ENCODE measurements at places on chromosomes 12 and 14.
A peak's percentile ranks its signal among the peaks of the same experiment; 100 is the strongest.

DNA sequence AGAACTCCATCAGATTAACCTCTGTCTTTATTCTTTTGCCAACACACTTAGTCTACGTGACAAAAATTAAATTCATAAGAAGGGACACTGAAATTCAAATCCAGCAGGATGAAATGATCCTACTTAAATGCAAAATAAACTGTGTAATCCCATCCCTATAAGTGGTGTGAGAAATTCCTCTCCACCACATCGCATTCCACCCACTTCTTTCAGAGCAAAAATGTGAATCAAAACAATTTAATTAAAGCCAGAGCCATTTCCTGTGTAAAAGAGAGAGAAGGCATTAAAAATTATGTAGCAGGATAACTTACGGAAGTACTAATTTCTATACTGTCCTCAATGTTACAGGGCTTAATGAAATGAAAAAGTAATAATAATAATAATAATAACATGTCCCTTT lies 844.3 kb downstream of the GALC start:
- no peak for DNase-seq

DNA sequence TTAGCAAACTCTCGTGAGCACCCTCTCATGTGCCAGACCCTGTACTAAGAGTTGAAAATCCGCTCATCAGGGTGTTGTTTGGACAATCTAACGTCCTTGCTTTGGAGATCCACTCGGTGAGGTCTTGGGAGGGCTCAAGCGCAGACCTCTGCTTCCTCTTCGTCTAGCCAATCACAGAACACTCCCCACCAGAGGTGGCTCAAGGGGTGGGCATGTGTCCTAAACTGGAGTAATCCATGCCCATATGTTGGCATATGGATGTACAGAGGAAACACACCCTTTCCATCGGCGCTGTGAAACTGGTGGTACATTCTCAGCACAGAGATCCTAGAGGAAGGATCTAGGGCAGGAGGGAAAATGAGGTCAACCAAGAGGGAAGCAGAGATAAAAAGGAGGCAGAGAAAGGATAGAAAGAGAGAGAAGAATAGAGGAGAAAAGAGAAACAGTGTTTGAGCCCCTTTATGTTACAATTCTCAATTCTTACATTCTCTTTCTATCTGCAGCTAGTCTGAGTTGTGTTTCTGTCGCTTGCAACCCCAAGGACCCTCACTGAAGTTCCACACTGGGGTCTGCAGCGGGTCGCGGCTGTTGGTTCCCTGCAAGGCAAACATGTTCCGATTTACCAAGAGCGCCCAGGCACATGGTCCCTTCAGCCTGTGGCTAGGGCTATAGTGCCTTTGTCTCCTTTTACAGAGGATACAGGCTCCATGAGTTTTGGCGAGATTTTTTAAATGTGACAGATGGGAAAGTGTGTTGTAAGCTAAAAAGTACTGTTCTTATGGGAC lies 40.5 kb downstream of the DLK1 start:
- DNase-seq: no peak

GRCh38 chr14:56248442-56248841 lies 130.2 kb downstream of the PELI2 start:
- DNase-seq: no peak

DNA sequence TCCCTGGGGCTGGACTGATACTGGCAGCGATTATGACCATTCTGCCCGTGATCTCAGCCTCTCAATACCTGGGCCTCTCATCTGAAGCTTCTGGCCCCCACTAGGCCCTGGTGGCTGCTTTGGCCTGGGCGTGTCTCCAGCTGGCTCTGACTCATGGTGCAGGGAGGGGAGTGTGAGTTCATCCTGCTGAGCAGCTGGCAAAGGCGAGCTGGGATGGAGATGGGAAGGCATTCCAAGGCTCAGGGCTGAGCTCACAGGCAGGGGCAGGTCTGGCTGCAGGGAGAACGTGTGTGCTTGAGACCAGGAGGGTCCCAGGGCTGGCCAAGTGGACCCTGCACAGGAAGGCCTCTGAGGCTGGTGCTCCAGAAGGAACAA lies 221.8 kb downstream of the TMEM121 start:
- DNase-seq: no peak

GRCh38 chr14:51394384-51394783 lies 154.3 kb downstream of the TMX1 start:
- DNase-seq: peak; percentile 31

GRCh38 chr14:67526676-67527459 lies 6.2 kb upstream of the PLEKHH1 start:
- peak; percentile 59 for DNase-seq

DNA sequence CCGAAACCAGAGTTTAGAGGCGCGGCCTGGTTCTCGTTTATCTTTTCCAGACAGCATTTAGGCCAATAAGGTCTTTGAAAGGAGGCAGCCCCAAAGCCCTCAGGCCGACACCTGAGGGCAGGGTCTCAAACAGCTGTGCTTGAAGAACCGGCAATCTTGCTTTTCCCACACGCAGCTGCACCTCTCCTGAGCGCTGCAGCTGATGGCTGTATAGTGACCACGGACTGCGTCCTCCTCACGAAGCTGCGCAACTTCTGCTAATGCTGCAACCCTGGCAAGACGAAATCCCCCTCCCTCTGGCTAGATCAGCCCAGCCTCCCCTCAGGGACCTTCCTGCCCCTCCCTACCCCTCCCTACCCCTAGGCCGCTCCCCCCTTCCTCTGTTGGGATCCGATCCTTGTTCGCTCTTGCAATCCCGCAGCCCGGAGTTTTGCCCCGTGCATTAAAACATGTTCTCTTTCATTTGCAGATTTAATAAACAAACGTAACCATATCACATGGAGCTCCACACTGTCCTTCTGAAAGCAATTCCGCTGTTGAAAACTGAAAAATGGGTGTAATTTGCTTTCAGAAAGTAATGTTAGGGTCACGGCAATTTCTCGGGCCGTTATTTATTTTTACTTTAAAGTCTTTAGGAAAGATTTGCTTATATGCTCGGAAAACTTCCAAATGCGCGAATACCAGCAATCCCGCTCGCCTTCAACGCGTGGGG lies 4.8 kb upstream of the PAX9 start:
- no peak for DNase-seq

DNA sequence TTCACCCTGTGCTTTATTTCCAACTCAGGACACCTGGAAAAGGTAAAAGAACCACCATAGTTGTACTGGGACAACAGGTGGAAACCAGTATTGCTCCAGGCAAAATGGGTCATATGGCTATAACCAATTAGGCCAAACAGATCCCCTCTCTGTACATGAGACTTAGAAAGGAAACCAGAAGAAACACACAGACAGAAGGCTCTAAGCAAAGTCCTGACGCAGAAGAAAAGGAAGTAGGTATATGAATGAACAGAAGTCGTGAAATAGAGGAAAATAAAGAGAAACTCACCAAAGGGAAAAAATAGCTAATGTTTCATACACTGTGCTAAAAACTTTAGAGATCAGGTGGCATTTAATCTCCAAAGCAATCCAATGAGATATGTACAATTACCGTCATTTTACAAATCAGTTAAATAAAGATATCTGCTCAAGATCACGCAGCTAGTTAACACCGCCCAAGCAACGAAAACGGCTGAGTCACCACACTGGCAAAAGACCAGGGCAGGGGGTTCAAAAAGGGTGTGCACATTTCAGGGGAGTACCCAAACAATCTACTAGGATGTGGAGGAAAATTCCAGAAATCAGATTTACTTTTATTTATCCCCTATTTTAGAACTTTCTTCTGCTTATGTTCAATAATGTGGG lies 82.3 kb downstream of the ITPR2 start:
- DNase-seq: no peak

DNA sequence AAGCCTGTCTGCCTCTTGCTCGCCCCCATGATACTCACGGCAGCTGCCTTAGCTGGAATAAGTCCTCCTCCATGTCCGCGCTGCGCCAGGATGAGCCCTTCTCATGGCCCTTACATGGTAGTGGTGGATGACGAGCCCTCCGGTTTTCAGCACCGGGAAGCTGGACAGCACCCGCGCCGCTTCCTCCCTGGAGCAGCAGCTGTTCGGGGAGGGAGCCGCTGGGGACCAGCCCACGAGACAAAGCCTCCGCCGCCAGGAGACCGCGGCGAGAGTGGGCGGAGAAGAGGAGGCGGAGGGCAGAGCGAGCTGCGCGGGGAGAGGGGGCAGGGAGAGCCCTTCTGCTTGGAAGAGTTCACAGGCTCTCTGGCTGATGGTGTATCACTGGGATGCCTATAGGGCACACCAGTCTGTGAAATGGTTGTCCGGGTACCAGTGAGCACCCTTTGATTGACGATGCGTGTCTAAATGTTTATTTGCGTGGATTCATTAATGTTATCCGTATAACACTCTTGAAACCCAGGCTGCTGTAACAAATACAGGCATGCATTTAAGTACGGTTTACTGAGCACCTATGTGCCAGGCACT lies at the start of gene SVOP:
Gene SVOP, minus strand, starts transcription at position 273 of the 585 bp plus-strand sequence. Its CDS starts 200 bp downstream, at position 73.
- peak; percentile 78 for DNase-seq

GRCh38 chr12:27610374-27610773 lies 85.9 kb upstream of the REP15 start:
- DNase-seq: peak; percentile 53

- no peak for DNase-seq
These were observed 163.3 kb downstream of the DACT1 start for GRCh38 chr14:58801086-58801485.

DNA sequence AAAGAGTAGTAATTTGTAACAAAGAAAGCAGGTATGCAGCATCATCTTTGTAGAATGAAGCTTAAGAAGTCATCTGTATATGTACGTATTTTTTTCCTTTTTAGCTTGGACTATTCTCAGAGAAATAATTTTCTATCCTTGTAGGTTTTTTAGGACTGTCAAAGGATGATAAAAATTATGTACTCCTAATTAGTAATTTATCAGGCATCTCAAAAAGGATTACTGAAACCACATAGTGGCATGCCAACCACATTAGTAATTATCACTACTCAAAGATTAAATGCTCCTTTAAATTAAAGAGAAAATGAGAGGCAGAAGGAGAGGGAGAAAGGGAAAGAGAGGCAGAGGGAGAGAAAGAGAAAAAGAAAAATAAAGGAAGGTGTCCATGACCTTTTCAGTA lies 17.3 kb downstream of the TTC8 start:
- no peak for DNase-seq

GRCh38 chr12:103469719-103470118 lies 26.0 kb downstream of the C12orf42 start:
- DNase-seq: no peak

GRCh38 chr12:93860668-93861373 lies 183.6 kb downstream of the CRADD start:
- DNase-seq: no peak

DNA sequence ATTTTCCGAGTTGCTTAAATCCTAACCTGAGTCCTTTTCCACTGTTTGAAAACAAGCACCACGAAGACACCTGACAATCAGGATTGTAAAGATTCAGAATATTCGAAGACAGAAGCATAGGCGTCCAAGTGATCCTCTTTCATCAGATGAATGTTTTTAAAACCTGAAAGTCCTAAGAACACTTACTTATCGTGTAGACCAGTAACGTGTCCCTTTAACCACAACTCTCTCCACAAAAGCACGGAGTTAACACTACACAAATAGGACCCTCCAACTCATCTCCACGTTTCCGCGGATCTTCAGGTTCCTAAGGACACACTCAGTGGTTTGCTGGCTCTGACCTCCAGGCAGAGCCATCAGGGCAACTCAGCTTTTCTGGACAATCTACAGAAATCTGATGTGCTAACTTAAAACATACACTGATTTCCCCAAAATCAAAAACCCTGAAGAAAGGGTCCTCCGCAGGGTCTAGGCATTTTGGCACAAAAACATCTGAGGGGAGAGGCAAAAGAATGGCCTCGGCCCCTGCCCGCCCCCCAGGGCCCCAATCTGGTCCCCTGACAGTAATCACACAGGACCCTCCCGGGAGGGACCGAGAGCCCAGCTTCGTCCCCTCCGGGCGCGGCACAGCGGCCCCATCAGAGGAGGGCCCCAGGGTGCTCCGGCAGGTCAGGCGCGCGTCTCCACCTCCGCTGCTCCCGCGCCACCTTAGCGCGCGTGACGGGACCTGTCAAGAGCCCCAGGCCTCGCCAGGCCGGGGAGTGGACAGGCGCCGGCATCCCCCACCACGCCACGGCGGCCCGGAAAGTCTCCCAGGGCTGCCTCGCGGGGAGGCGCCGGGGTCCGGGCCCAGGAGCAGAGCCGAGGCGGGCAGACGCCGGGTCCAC lies 925 bp downstream of the DICER1 start:
- DNase-seq: peak; percentile 44

DNA sequence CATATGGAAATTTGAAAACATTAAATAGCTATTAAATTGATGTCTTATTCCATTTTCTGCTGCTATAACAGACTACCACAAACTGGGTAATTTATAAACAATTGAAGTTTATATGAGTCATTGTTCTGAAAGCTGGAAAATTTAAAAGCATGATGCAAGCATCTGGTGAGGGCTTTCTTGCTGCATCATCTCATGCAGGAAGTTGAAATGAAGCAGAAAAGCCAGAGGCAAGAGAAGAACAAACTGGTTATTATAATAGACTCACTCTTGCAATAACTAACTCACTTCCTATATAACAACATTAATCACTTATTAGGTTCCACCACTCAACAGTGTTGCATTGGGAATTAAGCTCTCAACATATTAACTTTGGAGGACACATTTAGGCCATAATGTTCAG lies 1277.4 kb downstream of the LRFN5 start:
- DNase-seq: peak; percentile 76

GRCh38 chr14:96252323-96252998 lies 3.5 kb upstream of the BDKRB1 start:
- no peak for DNase-seq

GRCh38 chr14:78253986-78254385 lies 83.8 kb downstream of the NRXN3 start:
- DNase-seq: peak; percentile 11

DNA sequence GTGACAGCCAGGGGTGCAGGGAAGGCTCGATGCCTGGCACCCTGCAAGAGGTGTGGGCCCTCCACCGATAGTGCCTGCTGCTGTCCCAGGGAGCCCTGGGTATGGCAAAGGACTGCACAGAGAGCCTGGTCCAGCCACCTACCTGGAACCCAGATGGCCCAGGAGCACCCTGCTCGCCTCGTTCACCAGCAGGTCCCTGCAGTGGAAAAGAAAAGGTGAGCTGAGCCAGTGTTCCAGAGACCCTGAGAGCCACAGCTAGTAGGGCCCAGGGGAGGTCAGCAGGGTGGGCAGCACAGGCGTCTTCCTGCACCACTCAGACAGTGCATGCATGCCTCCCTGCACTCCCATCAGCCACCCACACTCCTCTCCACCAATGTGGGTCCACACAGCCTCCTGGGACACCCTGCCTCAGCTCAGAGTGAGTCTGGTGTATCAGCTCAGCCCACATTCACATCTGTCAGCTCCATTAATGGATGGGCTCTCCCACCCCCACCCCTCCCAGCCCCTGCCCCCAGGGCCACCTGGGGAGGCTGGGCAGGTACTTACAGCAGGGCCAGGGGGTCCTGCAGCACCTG lies 20.2 kb downstream of the TMEM106C start:
- no peak for DNase-seq
